Cardiac fibroblast (primary cell): ENCODE measurements at places on chromosomes 16 and 17.

DNA sequence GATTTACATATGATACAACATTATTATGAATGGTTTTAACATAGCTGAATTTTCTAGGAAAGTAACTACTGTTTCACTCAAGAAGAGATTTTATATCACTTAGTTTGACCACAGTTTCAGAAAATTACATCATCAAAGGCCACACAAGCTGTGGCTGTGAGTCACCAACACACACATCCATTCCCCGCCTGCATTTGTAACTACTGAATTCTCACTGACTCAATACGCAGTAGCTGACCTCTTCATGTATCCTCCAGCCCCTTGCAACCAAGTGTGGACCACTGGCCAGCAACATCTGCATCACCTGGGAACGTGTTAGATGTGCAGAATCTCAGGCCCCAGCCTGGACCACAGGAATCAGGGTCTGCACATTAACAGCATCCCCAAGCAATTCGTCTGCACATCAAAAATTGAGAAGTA, 197.6 kb downstream of the XYLT1 start:
- peak; percentile 59 for DNase-seq

DNA sequence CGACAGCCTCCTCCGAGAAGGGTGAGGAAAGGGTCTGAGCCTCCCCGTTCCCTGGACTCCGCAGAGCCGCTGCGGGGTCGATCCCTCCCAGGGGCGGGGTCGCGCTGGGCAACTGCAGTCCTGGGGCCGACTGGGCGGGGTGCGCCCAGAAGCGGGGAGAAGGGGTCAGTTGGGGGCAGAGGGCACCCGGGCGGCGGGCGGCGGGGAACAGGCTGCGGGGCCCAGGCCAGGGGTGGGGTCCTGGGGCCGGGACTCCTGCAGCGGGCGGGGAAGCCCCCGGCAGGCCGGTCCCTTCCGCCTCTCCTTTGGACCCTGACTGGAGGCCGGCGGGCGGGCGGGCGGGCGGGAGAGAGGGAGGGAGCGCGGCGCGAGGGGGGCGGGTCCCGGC, 352 bp downstream of the GGNBP2 start:
- DNase-seq: no peak

GRCh38 chr17:77405867-77406732, 265.3 kb downstream of the SEC14L1 start:
- no peak for DNase-seq

GRCh38 chr17:42651392-42651791, 7.7 kb upstream of the TUBG2 start:
- no peak for DNase-seq

DNA sequence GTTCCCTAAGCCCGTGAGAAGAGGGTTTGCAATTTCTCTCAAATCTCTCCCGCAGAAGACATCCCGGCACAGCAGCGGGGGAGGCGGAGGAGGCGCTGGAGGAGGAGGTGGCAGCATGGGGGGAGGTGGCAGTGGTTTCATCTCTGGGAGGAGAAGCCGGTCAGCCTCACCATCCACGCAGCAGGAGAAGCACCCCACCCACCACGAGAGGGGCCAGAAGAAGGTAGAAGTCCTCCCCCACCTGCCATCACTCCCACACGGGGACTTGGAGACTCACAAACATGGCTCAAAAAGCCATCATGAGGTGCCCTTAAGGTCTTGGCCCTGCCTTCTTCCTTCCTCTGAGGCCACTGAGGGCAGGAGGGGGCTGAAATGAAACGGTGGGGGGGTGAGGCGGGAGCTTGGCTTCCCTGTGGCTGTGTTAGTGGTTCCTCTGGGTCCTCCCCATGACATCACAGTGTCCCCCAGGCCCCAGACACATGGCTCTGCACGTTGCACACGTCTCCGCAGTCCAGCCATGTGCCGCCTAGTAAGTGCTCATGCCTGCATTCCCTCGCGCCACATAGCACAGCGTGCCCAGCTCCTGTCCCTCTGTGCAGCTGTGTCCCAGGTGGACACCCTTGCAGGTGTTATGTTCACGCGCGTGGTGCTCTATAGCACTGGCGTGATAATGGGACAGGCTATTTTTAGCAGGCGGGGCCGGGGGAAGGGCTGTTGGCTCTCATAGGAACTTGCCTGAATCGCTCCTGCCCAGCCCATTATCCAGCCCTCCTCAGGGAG, 6.9 kb downstream of the MLLT6 start:
- DNase-seq: no peak
